ENCODE measurements at places on chromosomes 5 and 9.

DNA sequence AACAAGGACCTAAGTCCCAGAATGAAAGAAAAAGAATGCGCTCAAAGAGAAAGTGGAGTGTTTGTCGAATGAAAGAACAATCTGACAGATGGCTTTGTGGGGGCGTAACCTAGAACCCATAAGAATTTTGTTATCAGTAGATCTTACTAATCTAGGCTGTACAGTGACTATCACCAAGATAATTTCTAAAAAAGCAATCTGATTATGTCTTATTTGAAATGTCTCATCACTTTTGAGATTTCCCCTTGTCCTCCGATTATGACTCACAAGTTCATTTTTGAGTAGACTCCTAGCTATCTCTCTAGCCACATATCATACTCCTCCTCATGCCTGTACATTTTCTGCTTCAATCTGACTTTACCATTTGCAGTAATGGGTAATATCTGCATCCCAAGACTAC, 135.6 kb upstream of the SMARCA2 start:
- DNase-seq = no peak

- DNase-seq = no peak
Measured at GRCh38 chr9:8489835-8490234, 690.3 kb upstream of the DMAC1 start.

DNA sequence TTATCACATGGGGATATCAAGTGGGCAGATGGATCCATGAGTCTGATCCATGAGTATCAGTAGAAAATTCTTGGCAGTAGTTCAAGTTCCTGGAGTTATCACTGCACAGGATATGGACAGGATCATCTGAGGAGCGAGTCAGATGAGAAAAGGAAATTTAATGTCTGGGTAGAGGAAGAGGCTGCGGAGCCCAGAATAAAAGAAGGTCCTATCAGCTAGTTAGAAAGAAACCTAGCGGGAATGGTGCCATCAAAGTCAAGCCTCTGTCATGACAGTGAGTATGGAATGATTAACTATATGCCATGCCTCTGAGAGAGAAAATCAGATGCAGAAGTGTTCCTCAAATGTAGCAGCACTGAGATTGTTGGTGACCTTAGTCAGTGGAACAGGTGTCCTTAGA, 248.1 kb downstream of the PIK3R1 start:
- DNase-seq = no peak

DNA sequence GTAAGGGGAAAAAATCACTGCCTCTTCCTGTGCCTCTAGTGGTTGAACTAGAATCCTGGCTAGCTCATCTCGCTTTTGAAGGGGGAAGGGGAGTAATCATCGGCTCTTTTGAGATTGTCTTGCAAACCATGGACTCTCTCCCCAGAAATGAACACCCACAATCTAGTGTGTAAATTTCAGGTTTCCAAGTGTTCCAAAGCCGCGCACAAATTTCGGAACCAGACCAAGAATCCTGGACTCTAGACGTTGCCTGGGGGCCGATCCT, 4.9 kb upstream of the FOXE1 start:
- no peak for DNase-seq

DNA sequence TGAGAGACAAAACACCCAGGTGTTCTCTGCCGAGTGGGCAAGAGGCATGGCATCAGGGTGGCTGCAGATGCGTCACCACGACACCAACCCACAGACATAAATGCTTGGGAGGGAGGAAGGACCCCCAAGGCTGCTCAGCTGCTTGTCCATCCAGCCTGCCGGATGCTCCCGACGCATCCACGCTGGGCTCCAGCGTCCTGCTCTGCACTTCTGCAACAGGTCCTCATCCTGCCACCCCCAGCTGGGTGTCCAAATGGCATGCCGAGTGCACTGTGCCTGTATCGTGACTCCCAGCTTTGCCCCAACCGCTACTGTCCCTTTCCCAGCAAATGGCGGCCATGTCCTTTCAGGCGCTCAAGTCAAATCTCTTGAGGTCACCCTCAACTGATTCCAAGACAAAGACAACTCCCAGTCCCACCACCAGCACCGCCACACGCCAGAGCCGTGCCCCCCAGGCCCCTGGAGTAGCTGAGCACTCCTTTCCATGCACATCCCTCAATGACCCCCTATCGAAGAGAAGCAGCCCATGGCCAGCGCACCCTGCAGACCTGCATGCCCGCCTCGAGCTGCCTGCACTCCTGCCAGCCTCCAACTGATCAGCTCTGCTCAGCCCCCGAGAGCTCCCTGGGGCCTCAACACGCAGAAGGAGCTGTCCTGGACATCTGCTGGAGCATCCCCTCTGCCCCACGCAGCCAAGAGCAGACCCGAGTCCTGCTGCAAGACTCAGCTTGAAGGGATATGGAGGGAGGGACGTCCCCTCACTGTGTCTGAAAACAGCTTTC, 116.7 kb downstream of the ROR2 start:
- no peak for DNase-seq

DNA sequence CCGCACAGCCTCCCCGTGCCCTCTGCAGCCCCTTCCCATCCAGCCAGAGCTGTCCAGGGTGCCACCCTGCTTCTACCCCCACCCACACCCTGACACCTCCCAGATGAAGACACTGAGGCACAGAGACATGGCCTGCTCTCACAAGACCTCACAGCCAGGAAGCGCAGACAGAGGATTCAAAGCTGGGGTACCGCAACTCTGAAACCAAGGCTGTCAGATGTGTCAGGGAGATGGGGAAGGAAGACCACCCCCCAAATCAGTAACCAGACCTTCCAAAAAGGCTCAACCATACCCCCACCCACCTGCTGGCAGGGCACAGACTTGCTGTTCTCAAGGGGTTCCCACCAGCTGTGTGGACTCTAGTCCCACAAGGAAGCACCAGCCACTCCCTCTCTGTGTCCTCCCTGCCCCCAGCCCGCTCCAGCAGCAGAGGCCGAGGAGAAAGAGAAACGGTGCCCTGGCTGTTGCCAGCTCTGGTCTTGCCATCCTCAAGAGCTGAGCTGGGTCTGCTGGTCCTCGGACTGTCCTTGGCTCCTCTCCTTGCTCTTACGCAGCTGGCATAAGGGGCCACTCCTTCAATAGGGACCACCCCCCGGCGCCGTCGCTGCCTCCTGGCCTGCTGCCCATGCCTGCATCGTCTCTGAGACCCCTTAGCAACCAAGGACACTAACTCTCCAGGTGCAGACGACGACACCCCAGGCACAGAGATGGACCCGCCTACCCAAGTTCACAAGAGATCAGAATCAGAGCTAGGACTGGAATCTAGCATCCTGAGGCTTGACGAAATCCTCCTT, 699 bp downstream of the AKNA start:
- DNase-seq = no peak

GRCh38 chr5:89168766-89169165, 285.8 kb upstream of the MEF2C start:
- no peak for DNase-seq

DNA sequence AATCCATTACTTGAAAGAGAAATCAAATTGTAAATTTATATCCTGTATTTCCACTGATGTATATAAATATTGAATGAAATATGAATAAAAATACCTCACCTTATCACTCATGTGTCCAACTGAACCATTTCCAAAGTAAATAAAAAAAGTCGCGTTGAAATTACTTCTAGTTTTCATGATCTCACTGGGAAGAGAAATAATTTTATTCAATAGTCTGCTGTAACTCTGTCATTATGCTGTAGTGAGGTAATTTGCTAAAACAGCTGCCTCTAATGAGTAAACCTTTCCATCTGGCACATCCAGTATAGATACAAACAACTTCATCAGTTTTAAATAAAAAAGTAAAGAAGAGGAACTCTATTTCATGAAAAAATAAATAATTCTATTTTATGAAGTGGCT, 611.5 kb downstream of the ZNF608 start:
- DNase-seq = no peak

DNA sequence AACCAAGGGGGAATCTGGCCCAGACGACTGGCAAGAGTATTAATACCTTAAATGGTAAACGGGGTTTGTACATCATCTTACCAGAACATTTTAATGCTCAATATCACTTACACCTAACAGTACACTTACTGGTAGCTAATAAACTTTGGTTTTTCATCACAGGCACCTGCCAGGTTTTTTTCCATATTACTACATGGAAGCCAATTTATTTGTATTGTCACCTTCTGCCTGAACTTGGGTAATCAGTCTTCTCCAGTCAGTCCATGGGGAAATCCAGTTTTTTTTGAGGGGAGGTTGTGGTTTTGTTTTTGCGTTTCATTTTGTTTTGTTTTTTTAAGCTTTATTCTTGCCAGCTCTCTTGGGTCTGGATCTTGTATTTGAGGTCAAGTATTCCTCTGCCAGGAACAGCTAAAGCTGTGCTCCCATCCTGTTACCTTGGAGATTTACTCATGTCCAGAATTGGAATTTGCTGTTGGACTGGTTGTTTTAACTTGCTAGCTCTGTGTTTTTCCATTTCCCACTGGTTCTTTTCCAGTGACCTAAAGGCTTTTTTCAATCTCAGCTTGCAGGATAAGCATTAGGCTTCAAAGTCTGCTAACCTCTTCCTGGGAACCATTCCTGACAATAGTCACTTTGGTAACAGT, 11.1 kb upstream of the NADK2 start:
- no peak for DNase-seq

DNA sequence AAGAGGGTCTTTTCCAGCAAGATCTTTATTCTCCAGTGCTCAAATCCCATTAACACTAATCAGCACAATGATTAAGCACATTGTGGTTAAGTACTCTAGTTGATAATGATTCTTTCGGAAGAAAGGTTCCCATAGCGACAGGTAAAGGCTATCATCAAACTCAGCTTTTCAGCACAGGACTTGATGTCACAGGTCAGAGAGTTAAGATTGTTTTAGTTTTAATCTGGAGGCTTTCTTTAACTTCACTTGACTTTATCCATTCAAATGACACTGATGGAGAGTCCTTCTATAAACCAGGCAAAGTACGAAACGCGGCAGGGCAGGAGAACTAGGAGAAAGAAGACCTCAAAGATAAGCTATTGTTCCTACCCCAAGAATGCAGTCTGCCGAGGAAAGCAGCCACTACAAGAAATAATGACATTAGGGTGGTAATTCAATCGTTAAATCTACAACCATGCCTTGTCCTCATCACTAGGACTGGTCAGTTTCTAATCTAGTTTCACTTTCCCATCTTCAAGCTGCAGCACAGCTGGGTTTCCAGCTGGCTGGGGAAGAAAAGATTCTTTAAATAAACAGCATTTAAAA, 4.6 kb downstream of the NRG2 start:
- DNase-seq = no peak

DNA sequence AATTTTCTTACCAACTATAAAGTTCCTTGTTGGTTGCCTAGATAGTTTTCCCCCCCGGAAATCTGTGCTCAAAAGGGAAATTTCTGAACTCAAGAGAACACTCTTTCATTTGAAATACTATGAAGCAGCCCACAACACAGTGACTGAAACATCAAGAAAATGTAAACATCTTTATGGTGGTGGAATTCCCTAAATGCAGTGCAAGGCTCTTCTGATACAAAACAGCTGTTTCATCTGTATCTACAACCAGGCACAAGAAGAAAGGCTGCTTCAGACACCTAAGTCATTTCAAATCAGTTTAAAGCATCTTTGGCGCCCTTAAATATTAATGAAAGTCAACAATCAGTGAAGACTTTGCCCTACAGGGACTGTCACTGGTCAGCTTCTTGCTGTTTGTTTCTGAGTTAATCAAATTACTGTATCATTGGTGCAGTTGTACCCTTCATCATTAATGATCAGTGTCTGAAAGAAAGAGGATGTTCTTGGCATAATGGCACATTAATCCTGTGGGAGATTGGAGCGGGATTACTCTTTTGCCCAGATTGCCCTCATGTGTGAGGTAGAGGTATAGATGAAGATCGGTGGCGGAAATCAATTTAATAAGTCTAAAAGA, 947.0 kb downstream of the NR2F1-AS1 start:
- DNase-seq = no peak

GRCh38 chr5:17234374-17234773, 16.9 kb downstream of the BASP1 start:
- DNase-seq = no peak

- DNase-seq = no peak
Measured at GRCh38 chr5:74392711-74393351, 247.7 kb downstream of the ENC1 start.

DNA sequence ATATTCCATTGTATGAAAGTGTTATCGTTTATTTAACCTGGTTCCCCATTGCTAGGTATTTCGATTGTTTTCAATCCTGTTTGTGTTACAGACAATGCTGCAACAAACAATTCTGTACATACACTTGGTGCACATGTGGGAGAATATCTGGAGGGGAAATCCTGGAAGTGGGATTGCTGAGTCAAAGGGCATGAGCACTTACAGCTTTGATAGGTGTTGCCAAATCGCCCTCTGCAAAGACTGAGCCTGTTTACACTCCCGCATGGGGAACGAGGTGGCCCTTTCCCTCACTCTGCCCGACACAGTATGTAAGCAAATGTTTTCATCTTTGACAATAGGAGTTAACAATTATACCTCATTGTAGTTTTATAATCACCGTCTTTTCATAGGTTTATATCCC, 66.2 kb downstream of the PDE6A start:
- no peak for DNase-seq

- DNase-seq = no peak
Measured at GRCh38 chr9:138077898-138078540, 200.4 kb downstream of the CACNA1B start.

GRCh38 chr9:136219276-136219675, 14.3 kb upstream of the LHX3 start:
- no peak for DNase-seq

- no peak for DNase-seq
Measured at GRCh38 chr5:112344540-112344939, 74.5 kb downstream of the EPB41L4A start.

GRCh38 chr5:56596155-56596554, 219.2 kb upstream of the MAP3K1 start:
- DNase-seq = no peak

DNA sequence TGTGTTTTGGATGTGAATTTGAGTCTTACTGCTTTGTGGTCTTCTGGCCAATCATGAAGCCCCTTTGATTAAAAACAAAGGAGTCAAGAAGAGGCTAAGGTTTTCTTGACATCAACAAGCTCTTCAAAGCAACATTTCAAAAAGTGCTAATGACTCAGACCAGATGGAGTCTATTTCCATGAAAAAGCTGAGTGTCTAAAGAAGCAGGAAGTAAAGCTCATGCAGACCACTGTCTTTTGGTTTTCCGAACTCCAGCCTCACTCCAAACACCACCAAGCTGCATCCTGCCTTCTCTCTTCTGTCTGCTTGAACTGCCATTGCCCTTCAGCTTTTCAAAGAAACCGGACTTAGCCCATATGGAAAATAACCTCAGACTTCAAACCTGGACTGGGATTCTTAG, 115.2 kb downstream of the PRDM6 start:
- DNase-seq = no peak

GRCh38 chr5:166074582-166075481, 2216.6 kb upstream of the WWC1 start:
- no peak for DNase-seq

GRCh38 chr5:150434464-150434863, 15.1 kb downstream of the RPS14 start:
- DNase-seq = no peak
